Endothelial cell (in vitro differentiated cells): ENCODE measurements at places on chromosomes 5 and 9. TPM values are rescaled to one million over a fixed set of nuclear protein-coding genes. Genes with fewer than 3 reads are reported as not detected.

DNA sequence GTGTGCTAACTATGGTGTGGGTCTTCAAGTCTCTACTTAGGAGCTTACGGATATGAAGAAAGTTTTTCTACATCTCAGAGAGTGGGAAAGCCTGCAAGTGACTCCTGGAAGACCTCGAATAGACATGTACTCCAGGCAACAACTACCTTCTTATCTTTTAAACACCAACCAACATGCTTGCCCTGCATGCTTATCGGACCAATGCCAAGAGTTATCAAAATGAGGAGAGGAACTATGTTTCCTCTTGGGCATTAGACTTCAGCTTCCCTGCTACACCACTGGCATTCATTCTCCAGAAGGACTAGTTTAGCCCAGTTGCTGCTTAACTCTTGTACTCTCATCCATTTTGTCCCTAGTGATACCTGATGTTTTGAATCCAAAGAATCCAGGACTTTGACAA, 74.7 kb upstream of the MAN2A1 start:
- DNase-seq: no peak

The SLC22A4 gene
- 0.13 TPM for total RNA-seq

The PCDHA8 gene
- total RNA-seq: 1.6 TPM

The LCN15 gene
- total RNA-seq: 0.49 TPM

GRCh38 chr5:90182726-90183125, 226.8 kb downstream of the CETN3 start:
- no peak for DNase-seq

DNA sequence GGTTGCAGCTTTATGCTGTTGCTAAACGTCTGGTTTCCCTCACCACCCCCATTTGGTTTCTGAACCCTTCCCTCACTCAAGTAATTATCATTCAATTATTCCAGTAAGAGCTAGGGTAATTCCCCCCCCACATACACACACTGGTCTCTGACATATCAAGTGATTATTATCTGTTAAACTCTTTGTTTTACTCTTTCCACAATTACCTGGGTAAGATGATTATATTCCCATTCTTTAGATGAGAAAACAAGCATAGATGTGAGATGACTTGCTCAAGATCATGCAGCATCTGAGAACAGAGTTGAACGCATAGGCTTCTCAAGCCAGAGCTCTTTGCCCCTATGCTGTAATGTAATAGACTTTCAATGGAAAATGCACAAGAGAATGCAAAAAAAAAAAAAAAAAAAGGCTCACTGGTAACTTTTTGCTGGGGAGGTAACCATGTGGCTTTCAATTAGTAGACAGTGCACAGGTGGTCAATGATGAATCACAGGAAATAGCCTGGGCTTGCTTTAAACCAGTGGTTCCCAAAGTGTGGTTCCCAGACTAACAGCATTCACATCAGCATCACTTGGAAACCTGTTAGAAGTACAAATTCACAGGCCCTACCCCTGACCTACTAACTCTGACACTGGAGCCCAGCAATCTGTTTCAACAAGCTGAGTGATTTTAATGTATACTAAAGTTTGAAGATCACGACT, 87.6 kb downstream of the PIK3R1 start:
- no peak for DNase-seq

The NFIL3 gene
- 9.6 TPM for total RNA-seq

- peak; percentile 42 for DNase-seq
These were observed 3.3 kb upstream of the MSMP start for GRCh38 chr9:35757226-35757891.

GRCh38 chr9:130243015-130243881, 22.3 kb upstream of the HMCN2 start:
- DNase-seq: peak; percentile 81

The SETX gene
- 169 TPM for total RNA-seq

DNA sequence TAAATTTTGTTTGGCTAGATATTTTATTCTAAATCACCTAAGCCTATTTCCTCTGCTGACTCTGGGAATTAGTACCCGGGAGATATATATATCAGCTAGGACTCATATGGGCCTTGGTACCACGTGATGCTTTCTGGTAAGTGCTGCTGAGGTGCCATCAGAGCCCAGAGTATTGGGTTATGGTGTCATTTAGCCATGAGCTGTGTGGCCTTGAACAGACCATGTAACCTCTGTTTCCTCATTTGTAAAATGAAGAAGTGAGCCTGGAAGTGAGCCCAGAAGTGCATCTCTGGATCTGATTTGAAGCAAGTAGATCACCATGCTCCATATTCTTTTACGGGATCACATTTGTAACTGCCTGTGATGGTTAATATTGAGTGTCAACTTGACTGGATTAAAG, 126.1 kb downstream of the GPBP1 start:
- DNase-seq: no peak

GRCh38 chr5:33936381-33937016, at the start of gene RXFP3:
RXFP3 (plus strand) TSS chr5:33936386; CDS start chr5:33936741, 355 bp downstream.
- no peak for DNase-seq

The MLANA gene
- not detected for total RNA-seq

GRCh38 chr5:32273821-32274220, 38.9 kb downstream of the MTMR12 start:
- no peak for DNase-seq

DNA sequence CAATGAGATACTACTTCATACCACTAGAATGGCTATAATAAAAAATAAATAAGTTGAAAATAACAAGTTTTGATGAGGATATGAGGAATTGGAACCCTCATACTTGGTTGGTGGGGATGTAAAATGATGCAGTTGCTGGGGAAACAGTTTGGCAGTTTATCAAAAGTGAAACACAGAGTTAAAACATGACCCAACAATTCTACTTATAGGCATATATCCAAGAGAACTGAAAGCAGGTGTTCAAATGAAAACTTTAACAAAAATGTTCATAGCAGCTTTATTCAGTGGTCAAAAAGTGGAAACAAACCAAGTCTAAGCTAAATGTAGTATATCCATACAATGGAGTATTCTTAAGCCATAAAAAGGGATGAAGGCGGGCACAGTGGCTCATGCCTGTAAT, 13.1 kb upstream of the LHFPL2 start:
- no peak for DNase-seq

GRCh38 chr5:111598996-111599395, 86.7 kb upstream of the STARD4 start:
- no peak for DNase-seq

The CRHBP gene
- 108 TPM for total RNA-seq

The BTNL3 gene
- 0.36 TPM for total RNA-seq

The SPATA31A1 gene
- not detected for total RNA-seq

DNA sequence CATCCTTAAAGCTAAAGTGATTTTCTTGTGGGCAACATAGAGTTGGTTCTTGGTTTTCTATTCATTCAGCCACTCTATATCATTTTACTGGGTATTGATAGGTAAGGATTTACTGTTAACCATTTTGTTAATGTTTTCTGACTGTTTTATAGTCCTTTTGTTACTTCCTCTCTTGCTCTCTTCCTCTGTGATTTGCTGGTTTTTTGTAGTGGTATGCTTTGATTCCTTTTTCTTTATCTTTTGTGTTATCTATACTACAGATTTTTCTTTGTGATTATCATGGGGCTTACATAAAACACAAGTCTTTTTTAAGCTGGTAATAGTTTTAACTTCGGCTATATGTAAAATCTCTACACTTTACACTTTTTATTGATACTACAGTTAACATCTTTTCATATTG, 43.3 kb downstream of the CREBRF start:
- no peak for DNase-seq

GRCh38 chr9:86061972-86062739, 37.2 kb downstream of the GOLM1 start:
- no peak for DNase-seq

DNA sequence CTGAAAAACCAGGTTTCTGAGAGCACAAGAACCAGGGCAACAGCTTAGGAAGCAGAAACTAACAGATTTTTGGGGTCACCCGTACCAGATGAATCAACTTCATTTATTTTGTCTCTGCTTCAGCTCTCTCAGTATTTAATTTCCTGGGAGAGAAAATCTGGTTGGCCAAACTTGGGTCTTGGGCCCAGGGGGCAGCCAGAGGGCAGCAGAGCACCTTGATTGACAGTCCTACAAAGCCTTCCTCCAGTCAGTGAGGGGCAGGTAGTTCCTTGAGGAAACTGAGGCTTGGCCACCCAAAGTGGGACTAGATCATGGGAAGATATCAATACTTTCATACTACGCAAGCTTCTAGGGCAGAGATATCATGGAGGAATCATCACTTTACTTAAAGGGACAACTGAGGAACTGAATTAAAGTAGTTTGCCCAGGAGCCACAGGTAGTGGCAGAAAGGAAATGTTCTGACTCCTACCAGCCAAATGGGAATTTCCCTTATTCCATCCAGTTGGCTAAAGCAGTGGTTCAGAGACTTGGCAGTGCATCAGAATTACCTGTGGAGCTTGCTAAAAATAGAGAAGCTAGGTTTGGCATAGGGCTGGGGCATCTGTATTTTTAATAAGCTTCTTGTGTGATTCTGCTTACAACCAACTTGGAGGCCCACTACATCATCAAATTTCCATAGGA, 21.5 kb upstream of the ARHGAP26 start:
- DNase-seq: no peak

DNA sequence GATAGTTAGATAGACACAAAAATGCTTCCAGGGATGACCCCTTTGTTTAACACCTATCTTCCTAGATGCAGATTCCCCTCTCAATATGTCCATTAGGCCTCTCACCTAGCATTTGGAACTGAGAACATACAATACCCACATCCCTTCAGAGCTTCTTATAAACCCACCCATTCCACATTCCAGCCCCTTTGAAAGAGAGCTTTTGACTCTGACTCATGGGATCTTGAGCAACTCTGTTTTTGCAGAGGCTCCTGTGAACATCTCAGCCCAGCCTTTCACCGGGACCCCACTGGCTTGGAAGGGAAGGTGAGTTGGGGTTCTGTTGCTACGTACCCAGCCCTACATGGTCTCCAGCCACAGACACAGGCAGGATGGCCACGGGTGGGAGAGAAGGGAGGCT, 195.5 kb downstream of the FRMD3 start:
- no peak for DNase-seq

The MYORG gene
- total RNA-seq: 77.0 TPM

The GLRA1 gene
- total RNA-seq: not detected

The IL33 gene
- 0.31 TPM for total RNA-seq

DNA sequence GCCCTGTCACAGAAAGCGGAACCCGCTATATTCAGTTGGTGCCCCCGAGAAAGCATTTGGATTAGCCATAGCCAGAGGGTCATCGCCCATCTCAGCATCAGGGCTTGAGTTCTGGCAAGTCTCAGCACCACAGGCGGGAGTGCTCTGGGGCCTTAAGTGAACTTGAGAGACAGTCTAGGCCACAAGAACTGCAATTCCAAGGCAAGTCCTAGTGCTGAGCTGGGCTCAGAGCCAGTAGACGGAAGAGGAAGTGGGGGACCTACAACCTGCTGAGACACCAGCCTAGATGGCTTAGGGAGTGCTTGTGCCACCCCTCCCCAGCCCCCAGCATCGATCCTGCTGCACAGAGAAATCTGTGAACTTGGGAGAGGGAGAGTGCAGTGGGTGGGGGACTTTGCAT, 594.9 kb downstream of the CCDC171 start:
- DNase-seq: no peak

DNA sequence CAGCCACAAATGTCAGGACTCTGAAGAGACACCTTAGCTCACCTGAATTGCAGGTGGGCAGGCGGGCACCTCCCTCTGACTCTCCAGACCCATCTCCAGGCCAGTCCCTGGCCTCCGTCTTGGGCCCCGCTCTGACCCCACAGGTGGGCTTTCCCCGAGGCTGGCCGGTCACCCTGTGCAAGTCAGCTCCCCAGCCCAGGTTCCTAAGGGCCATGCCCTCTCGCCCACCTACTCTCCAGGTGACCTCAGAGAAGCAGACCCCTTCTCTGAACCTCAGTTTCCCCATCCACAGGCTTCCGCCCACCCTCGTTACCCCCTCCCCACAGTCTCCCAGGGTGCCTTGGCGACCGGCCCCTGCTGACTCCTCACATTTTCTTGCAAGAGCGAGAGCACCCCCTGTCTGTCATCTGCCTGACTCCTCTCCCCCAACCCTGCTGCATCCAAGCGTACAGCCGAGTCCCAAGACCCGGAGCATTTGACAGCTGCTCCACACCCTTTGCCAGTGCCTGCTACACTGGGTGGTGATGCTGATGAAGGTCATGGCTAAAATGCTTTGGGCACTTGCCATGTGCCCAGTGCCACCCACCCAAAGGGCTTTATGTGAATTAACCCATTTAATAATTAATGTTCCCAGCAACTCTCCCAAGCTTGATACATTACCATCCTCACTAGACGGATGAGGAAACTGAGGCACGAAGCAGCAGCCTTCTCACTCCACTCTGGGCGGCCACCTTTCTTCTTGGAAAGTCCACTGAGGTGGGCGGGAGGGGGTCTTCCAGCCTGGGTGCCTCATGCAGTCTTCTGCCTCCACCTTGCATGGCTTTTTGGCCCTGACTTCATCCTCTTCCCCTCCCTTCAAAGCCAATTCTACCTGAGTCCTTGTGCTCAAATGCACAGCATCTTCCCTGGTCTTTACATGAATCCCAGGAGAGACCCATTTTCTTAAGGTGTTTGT, 51.1 kb upstream of the ORM1 start:
- peak; percentile 63 for DNase-seq

The VLDLR gene
- 4.4 TPM for total RNA-seq

GRCh38 chr9:80157561-80157983, 585.8 kb downstream of the TLE4 start:
- no peak for DNase-seq

GRCh38 chr5:68288707-68289134, 73.2 kb downstream of the PIK3R1 start:
- DNase-seq: no peak
